ENCODE measurements at places on chromosomes 6 and 20.

DNA sequence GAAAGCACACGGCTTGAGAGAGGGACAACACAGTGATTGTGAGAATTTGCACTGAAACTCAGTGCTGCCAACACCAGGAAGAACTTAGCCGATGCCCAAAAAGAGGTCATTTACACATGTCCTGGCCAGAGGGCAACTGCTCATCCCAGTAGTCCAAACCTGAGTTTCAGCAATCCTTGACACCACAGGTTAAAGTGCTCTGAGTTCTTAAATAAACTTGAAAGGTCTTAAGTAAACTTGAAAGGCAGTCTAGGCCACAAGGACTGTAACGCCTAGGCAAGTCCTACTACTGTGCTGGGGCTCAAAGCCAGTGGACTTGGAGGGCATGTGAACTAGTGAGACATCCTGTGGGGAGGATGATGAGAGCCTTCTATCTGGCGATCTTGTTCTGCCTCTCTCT lies 14.1 kb downstream of the SNX14 start:
- DNase-seq = no peak

GRCh38 chr6:108114841-108115597 lies 40.5 kb upstream of the OSTM1 start:
- peak; percentile 79 for DNase-seq

DNA sequence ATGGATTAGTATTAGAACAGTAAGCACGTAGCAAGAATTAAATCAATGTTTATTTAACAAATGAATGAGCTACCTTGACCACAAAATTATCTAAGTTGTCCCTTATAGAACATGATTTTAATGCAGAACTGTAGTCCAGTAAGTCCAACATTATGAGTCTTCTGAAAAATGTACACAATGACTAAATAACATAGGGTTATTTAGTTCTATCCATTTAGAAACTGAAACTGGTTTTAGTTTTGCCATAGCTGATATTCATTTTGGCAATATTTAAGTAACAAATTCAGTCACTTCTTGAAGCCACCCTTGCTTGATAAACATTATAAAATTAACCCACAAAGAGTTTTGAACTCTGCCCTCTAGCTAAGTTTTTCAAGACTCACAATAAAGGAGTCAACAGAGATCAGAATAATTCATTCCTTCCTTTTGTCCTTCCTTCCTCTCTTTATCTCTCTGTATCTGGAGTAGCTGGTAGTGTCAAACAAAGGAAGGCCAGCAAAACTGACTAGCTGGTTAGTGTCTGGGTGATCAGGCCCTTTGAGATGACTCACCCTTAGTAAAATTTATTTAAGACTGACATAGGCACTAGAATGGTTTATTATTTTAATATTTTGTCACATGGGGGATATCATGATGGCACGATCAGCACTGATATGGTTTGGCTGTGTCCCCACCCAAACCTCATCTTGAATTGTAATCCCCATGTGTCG lies 115.1 kb downstream of the BTBD9 start:
- no peak for DNase-seq

DNA sequence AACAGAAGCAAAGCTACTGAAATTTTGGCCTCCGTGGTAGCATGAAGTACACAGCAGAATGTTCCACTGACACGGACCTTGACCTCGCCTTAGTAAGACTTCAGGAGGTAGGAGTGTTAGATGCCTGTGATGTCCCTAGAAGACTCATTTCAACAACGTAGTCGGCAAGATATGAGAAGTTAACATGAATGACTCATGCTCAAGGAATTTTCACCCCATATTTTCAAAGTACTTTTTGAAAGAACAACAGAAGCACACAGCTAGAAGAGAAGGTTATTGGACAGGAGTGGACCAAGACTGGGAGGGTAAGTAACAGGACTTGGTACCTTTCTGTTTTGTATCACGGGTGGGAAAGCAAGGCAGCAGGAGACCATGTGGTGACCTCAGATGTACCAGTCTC lies 78.0 kb downstream of the DZANK1 start:
- no peak for DNase-seq

DNA sequence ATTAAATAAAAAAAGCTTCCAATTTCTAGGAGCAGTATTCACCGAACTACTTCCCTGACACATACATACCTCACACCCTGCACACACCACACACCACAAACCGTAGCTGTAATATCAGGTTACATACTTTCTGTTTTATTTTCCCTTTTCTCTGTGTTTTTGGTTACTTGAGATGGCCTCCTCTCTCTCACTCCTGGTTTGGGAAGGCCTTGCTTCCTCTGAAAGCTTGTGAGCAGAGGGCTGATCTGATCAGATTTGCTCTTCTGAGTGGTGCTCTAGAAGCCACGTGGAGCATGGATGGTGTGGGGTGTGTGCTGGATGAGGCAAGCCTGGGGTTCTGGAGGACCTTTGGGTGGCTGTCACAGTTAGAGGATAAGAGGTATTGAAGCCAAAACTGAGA lies 20.9 kb downstream of the UTRN start:
- DNase-seq = no peak

DNA sequence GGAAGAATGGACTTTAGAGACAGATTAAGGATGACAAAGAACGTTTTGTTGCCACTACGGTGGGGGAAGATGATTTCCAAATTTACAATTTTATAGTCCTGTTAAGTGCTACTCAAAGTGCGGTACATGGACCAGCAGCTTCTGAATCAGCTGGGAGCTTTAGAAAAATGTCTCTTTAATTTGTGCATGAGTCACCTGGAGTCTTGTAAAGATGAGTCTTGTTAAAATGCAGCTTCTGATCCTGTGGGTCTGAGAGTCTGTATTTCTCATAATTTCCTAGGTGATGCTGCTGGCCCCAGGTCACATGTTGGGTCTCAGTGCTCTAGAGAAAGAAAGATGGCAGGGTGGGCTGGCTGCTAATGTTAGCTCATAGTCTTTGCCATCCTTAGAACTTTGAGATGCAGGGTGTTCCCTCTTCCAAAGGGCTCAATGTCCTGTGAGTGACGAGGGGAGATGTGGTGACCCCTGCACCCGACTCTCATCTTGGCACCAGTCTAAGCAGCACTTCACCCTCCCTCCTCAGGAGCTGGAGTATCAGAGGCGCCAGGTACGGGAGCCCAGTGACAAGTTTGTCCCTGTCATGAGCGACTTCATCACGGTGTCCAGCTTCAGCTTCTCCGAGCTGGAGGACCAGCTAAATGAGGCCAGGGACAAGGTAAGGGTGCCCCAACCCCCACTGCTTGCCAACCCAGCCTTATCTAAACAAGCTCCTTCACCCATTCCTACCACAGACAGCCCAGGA lies 34.5 kb downstream of the MOCS1 start:
- no peak for DNase-seq

DNA sequence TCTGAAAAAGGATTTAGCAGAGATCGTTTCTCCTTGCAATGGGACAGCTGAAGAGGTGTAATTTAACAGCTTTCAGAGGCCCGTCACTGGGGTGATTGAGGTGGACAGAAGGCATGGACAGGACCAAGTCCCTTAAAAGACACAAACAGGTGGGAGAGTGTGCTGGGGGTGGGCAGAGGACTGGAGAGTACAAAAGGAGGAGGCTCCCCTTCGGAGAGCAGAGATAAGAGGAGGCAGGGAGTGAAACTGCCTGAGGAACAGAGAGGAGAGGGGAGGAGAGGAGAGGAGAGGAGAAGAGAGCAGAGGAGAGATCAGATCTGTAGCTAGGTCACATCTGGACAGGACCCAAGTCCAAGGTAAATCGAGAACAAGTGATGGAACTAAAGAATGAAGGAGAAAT lies 48.6 kb upstream of the PKHD1 start:
- DNase-seq = no peak

GRCh38 chr6:85323435-85324040 lies 126.3 kb upstream of the NT5E start:
- DNase-seq = peak; percentile 76

GRCh38 chr6:74357321-74357720 lies 661.3 kb downstream of the CD109 start:
- DNase-seq = no peak

- DNase-seq = no peak
Observed at GRCh38 chr6:152973916-152974315, 8.9 kb downstream of the FBXO5 start.

DNA sequence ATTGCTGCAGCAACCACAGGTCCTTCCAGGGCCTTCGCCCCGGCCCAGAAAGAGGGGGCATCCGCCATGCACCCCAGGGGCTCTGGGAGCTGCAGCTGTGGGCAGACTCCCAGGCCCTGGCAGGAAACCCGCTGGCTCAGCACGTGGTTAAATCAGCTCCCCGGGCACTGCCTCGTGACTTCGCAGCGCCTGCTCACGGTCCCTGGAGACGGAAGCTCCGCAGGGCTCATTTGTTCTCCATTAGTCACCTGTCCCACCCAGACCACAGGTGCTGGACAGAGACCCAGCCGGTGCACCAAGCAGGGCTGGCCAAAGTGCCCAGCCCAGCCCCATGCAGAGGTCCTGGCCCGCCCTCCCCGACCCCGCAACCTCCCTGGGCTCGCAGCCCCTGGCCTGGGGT lies 14.7 kb downstream of the KCNQ2 start:
- no peak for DNase-seq

DNA sequence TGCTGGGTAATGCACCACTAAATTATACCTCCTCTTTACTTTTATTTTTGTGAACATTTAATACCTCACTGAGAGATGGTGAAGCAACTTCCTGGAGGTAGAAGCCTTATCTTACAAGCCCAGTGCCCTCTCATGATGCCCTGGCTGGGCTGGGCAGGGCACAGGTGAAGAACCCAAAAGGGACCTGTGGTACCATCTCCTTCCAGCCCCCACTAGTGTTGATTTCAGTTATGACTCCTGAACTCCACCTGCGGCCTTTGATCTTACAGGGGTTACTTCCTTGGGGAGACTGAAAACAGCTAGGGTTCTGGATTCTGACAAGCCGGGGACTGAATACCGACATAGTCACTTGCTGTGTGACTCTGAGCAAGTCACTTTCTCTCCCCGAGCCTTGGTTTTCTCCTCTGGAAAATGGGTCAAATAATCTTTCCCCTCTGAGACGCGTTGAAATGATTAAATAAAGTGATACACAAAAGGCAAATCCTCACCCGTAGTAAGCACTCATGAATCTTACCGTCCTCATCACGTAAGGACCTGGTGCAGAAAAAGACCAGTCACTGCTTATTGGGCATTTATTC lies 1.2 kb downstream of the SLC13A3 start:
- no peak for DNase-seq

- no peak for DNase-seq
Observed at GRCh38 chr6:34140075-34140474, 5.8 kb downstream of the GRM4 start.

DNA sequence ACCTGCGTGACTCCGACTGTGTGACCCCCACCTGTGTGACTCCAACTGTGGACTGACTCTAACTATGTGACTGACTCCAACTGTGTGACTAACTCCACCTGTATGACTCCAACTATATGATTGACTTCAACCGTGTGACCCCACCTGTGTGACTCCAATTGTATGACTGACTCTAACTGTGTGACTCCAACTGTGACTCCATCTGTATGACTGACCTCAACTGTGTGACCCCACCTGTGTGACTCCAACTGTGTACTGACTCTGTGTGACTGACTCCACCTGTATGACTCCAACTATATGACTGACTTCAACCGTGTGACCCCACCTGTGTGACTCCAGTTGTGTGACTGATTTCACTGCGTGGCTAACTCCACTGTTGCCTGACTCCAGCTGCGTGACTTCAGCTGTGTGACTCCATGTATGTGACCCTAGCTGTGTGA lies 38.6 kb downstream of the SYNJ2 start:
- no peak for DNase-seq

DNA sequence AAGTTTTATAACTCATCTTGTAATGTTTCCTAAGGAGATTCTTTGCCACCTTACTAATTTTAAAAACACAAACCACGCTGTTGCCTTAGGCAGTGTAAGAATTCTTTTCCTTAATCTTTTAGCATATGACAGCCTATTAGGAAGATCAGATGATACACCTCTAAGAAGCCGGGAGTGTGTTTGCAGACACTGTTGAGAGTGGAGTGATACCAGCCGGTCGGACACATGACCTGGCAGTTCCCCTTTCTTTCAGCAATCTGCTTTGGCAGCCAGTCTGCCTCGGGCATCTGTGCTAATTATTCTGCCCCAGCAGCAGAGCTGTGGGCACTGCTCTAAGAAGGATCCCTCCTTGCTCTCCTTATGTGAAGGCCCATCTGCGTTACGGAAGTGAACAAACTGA lies 50.9 kb downstream of the PLCB4 start:
- peak; percentile 5 for DNase-seq

DNA sequence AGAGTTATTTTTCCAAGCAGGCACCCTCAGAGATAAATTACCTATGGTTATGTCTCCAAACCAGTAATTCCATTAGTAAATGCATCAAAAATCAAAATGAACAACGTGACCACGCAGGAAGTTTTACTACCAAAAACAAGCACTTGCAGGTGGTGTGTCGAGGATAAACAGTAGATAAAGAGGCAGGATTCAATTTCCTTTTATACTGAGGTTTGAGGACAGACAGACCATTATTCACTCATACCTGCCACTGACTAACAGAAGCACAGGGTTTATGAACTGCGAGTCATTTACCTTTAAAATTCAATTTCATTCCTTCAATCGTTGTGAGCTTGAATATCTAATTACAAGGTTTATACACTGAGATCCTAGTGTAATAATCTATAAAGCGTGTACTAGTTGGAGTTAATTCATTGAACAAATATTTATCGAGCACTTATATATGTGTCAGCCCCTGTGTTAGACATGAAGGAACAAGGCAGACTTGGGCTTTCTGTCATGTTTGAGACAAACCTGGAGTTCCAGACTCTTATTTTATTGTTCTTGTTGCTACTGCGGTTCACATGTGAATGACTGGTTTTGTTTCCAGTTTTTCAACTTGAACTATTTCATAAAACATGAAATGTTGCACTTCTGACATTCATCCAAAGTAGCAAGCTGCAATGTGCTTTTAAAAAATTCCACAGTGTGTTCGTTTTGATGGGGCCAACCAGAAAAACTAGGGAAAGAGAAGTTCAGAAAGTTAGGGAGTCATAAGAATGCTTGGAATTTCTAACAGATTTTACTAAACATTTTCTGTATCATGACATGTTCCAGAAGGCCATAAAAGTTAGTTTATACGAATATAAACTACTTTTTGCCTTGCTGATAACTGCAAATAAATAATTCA lies 205.6 kb downstream of the UST start:
- no peak for DNase-seq

DNA sequence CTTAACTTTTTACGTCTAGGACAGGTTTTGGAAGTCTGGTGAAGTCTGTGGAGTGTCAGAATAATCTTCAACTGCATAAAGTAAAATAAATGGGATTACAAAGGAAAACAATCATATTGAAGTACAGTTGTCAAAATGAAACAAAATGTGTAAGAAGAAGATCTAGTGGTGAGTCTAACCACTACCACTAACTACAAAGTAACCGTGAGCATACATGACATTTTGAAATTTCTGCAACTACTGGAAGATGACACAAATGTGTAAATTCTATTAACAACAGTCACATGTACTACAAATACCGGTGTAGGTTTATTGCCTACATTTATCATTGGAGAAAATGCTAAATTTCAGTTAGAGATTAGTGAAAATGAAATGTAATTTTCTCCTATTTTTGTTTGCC lies 29.7 kb downstream of the VPS52 start:
- no peak for DNase-seq

DNA sequence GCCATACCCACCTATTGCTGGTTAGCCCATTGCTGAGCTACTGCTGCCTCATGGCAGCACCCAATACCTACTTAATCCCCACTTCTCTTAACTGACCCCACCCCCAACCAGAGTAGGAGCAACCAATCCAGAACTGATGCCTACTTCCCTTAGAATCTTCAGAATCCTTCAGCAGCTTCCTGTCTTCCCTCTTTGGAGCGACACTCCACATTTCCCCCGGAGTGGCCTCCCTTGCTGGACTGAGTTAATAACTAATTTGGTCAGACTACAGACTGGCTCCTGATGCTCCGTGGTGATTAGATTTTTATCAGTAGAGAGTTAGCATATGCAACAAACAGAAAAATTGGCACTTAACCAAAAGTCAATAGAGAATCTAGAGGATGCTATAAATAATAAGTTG lies 51.2 kb upstream of the UBR2 start:
- DNase-seq = no peak

Measured in inflammatory macrophage treated with lipopolysaccharide for 1 hour (primary cell).